ENCODE measurements at places on chromosomes 4 and X.

DNA sequence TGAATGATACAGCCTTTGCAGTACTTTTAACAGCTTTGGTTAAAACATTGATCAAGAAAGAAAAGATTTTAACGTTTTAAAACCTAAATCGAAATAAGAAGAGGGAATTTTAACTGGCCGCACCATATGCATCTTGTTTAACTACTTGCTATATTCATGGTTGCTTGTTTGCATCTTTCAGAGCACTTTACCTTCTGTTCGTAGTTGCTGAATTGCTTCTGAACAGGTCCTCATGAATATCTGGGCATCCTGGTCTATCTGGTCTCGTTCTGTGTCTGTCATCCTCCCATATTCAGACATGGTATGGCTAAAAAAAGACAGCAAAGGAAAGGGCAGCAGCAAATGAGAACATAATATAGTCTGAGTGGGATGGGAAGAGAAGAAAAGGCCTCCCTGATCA, 72.3 kb downstream of the NSG1 start:
- DNase-seq = no peak

DNA sequence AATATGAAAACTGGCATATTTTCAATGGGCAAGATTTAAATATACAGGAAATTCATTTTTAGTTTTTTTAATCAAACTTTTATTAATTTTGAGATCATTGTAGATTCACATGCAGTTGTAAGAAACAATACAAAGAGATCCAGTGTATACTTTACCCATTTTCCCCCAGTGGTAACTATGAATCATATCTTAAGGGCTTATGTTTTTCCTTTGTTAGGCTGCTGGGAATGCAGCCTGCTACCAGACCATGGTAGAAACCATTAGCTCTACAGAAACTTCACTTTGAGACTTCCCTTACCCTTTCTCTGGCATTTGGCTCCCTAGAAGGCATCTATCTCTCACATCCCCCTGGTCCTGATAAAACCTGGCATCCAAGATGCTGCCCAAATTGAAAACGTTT, 147.6 kb upstream of the EOLA2 start:
- no peak for DNase-seq

DNA sequence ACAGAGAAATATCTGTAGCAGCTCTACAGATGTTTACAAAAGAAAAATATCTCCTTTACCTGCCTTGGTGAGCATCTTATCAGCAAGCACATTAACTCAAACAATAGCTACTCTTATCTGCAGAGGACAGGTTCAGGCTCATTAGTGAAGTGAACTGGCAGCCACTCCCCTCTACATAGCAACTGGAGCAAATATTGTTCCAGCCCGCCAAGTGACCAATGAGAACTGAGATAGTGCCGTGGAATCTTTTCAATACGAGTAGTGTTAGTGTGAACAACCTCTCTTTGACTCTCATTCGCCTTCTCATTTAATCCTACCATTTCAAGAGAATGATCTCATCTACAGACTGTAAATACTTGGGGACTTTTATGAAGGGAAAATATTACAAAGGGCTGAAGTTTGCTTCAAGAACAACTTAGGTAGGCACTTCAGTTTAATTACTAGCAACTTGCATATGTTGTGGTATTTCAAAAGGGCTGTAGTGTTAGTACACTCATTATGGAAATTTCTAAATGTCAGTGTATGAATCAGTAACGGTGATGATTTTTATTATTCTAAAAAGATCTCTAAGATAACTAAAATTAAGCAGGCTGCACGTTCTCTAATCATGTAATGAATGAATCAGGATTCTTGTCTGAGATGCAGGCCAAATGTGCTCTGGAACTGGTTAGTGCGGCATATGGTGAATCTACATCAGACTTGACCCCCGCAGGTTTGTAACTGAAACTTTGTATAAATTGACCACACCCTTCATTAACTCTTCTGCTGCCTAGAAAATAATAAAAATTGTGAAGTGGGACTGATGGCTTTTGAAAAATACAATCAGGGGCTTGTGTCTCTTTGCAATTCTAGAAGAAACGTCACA, 72.4 kb downstream of the PALLD start:
- no peak for DNase-seq

GRCh38 chrX:17591741-17592110, 145.6 kb upstream of the SCML1 start:
- no peak for DNase-seq

- no peak for DNase-seq
Observed at GRCh38 chr4:40194602-40195161, 2.1 kb upstream of the RHOH start.

- no peak for DNase-seq
Observed at GRCh38 chr4:156999175-156999517, 27.5 kb upstream of the PDGFC start.

GRCh38 chr4:72325215-72325614, 243.8 kb downstream of the ADAMTS3 start:
- DNase-seq = no peak

DNA sequence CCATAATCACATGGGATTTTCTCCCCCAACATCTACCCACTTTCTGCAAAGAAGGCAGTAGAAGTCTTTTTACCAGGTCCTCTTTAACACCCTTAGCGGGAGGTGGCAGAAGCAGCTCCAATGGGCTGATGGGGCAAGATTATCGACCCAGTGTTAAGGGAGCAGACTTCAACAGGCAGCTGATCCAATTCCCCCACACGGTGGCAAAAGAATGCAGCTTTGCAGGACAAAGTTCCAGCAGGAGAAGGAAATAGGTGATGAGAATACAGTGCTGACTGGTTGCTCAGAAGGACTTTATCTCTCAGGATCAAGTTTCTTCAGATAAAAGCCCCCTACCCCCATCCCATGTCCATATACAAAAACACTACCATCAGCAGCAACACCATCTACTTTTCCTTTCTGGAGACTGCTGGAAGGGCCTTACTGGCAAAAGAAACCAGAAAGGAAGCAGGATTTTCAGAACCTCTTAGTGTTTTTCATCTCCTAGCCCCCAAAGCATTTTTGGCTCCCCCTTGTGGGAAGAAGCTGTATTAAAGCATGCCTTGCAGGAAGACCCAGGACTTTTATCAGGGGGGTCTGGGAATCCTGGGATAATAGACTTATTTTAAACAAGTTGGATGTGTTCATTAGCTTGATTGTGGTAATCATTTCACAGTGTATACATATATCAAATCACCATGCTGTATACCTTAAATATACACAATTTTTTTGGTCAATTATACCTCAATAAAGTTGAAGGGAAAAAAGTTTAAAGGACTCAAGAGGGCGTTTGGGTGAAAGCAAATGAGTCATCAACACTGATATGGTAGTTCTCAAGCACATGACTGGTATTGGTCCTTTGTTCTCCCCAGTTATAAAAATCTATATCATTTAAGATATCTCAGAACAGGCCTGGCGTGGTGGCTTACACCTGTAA, 146.4 kb downstream of the GPC3 start:
- DNase-seq = no peak

- DNase-seq = no peak
Observed at GRCh38 chr4:108342325-108342970, 173.7 kb upstream of the LEF1 start.

DNA sequence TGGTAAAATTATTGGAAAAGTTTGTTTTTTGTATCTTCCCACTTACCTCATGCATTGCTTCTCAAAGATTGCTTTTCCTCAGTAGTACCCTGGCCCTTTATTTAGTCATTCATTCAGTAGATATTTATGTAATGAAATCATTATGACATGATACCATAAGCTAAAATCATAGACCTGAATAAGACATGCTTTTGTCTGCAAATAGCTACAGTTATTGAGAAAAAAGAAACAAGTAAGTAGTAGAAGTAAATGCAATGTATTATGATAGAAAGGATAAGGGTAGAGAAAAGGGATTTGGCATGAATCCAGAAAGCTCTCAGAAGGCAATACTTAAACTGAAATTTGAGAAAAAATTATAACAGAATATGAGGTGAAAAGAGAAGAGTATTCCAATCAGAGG, 352.5 kb downstream of the GPM6A start:
- DNase-seq = no peak

DNA sequence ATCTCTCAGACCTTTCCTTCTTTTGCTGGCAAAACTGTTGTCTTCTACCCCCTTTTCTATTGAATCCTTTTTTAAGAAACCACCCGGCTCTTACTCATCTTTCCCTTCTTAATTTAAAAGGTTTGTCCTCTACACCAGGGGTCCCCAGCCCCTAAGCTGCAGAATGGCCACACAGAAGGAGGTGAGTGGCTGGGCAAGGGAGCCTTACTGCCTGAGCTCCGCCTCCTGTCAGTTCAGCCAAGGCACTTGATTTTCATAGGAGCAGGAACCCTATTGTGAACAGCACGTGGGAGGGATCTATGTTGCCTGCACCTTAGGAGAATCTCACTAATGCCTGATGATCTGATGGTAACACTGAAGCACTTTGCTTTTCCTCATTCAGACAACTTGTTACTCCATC, 726.3 kb upstream of the INTU start:
- no peak for DNase-seq

DNA sequence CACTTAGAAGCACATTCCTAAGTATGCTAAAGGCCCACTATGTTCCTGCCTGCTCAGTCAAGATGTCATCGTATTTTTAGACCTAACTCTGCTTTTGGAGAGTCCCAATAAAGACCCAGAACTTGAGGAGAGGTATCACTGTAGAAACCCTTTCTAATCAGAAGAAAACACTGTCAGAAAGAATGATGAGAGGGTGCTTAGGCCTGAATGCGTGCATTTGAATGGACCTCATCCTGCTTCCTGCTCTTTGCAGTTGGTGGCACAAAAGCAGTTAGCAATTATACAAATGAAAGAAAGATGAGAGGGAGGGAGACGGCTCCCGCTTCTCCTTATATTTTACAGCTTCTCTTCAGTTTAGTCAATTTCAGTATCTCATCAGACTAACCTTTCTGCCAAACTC, 987.2 kb downstream of the CCSER1 start:
- DNase-seq = no peak

GRCh38 chr4:100177126-100177525, 13.1 kb downstream of the DDIT4L start:
- no peak for DNase-seq

DNA sequence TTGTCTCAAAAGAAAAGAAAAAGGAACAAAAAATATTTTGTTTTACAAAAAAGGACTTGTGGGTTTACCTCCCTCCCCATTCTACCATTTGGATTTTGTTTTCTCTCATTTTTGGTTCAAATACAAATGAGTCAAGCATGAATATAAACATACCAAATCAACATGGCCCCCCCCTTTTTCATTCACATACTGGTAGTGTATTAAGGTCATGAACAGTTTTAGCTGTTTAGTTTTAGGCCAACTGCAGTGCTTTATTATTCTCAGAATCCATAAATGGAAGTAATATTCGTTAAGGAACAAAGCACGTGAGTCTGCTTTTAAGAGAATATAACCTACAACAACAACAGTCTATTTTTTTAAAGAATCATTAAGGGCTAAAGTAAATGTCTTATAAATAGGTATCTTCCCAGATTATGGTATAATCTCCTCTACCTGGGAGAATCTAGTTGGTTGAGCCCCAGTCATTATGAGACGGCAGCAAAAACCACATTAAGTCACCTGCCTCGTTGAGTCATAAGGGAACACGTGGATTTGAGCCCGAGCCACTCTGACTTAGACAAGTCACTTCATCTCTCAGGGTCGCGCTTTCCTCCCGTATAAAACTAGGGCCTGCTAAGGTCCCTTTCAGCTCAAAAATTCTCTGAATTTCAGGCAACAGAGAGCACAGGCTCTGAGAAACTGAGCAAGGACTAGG, 26.7 kb downstream of the BCLAF3 start:
- DNase-seq = no peak

DNA sequence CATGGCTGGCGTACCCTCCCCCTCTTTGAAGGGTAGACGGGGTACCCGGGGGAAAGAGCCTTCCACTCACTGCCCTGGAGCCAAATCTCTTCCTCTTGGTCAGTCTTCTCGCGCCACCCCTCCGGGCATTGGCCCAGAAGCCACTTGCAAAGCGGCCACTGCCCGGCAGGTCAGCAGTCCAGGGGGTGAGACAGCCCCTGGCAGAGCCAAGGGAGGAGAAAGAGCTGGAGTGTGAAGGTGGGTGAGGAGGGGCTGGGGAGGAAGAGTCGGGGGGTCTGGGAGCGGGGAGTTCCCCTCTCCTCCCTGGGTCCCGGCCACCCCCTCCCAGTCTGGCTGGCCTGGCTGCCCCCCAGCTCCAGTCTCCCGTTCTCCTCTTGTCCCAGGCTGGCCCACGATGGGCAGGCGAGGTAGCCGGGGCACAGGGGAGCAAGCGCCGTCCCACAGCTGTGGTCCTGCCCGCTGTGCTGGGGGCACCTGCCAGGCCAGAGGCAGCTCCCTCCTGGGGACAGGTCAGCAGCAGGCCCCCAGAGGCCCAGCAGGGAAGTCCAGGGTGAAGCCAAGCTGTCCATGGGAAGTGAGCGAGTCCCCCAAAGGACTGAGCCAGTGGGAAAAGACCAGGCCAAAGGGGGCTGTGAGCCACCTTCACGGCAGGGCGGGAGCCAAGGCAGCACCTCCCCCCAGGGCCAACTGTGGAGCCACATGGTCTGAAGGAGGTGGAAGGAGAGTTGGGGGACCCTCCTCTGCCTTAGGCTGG, 21.6 kb upstream of the DUSP9 start:
- DNase-seq = no peak

DNA sequence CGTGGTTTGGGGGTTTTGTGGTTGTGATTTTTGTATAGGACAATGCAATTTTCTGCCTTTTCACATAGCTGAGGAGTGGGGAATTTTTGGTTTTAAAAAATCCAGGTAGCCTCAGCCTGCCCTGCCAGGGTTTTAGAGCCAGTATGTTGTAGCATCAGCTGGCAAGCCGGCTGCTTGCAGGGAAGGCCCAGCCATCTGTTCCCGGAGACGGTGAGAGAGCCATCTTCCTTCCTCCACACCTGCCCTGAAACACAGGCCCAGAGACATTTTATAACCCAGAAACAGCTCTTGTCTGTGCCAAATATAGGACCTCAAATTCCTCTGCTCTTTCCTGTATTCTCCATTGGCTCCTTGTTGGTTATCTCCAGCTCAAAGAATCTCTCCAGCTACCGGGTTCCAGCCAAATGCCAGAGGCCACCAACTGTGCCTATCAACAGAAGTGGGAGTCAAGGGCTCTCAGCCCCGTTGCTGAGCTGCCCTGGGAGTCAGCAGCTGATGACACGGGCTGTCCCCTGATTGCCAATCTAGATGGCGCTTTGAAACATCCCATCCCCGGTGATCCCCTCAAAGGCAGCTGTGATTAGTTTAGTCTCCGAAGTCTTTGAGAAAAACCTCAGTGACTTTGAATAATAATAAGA, 595.2 kb downstream of the MID1IP1 start:
- DNase-seq = no peak

GRCh38 chr4:98055800-98056501, 87.3 kb downstream of the STPG2 start:
- no peak for DNase-seq

All from stimulated activated CD8-positive, alpha-beta memory T cell treated with anti-CD3 and anti-CD28 coated beads, Interleukin-7, amount 100 ng/mL, for 24 hours (primary cell).